ENCODE measurements at places on chromosomes 5 and 9. TPM values are rescaled to one million over a fixed set of nuclear protein-coding genes. Genes with fewer than 3 reads are reported as not detected.

Gene ADAMTSL1
- not detected for total RNA-seq

- no peak for DNase-seq
These were observed 339.0 kb upstream of the POU5F2 start for GRCh38 chr5:94080390-94080789.

Gene C5orf58
- total RNA-seq, result not detected

- no peak for DNase-seq
These were observed 208.6 kb downstream of the FBN2 start for GRCh38 chr5:128329386-128329939.

DNA sequence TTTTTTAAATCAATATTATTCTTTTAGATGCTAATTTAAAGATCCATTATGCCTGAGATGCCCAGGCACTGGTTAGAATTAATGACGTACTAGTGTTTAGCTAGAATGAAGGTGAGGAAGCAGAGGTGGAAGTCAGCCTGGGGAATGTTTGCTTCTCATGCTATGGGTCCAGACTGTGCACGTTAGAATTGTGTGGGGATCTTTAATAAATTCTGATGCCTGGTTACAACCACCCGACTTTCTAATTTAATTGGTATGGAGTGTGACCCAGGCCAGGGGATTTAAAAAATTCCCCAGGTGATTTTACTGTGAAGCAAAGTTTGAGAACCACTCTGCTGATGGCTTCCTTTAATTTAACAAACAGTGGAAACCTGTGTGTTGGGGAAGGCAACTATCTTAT lies 111.1 kb downstream of the DOCK2 start:
- no peak for DNase-seq

DNA sequence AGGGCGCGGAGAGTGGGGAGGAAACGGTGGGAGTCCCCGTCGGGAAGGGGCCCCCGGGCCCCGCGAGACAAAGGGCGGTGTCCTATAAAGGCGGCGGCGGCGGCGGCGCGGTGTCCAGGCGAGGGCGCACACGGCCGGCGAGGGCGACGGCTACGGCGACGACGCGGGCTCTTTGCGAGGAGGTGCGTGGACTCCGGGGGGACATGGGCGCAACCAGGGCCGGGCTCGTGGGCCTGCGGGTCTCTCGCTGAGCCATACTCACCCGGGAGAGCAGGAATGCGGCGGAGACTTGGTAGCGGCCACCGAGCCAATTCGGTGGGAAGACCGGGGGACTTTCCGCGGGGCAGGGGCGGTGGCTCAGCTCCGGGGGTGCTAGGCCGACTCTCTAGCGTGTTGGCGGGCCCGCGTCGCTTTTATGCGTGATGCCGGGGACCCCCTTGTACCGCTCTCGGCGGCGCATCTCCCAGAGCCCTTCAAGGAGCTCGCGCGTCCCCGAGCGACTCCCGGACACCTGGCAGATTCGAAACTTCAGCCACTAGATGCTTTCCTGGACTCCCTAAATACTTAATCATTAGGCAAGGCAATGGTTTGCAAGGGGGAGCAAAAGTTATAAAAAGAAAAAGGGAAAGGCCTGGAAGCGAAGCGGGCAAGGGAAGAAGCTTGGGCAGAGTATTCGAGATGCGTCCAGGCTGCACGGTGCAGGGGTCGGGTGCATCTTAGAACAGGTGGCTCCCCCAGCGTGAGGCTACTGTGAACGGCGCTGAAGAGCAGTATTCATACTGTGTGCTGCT lies 5.9 kb upstream of the TAL2 start:
- DNase-seq, result no peak

- DNase-seq, result peak; percentile 85
These were observed at the start of gene RIGI for GRCh38 chr9:32526041-32526706. Gene RIGI (minus strand): TSS chr9:32526196. CDS start chr9:32526166, 30 bp downstream.

Gene GRM6
- total RNA-seq, result not detected

Gene CSF1R
- 0.17 TPM for total RNA-seq

Gene PCDHA3
- not detected for total RNA-seq

Gene GAPT
- not detected for total RNA-seq

- no peak for DNase-seq
These were observed 22.4 kb downstream of the NMRK1 start for GRCh38 chr9:75065510-75065909.

Gene ANKDD1B
- total RNA-seq, result 0.84 TPM

Gene GBGT1
- 0.34 TPM for total RNA-seq

Gene LEAP2
- 1.2 TPM for total RNA-seq

DNA sequence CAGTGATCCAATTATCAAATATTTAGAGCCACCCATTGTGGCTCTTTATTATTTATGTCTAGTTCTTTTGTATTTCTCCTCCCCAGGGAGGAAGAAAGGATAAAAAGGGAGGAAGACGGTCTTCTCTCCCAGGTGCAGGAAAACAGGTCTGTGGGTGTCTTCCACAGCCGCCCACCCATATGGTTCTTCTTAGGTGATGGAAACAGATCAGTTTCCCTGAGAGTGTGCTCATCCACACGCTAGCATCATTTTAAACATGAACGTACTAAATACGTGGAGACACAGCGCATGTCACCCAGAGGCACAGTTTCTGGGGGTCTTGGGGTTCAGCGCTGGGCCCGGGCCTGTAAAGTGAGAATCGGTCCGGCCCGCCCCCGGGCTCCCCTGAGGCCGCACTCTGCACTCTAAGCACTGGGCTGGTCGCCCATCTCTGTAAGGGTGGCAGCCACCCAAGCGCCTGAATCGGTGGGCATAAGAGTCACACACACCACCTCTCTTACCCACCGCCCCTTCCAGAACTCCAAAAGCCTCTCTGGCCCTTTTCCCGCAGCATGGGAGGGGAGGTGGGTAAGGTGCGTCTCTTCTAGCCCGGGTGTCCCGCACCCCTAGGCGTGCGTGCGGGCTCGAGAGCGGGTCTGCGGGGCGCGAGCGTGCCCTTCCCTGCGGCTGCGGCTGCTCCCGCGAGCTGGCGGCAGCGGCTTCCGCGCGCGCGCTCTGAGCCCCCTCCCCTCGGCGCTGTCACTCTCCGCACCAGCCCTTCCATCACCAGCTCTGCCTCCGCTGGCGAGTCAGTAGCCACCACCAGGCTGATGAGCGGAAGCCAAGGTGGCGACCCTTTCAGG lies 1.3 kb downstream of the PTCH1 start:
- DNase-seq, result no peak

DNA sequence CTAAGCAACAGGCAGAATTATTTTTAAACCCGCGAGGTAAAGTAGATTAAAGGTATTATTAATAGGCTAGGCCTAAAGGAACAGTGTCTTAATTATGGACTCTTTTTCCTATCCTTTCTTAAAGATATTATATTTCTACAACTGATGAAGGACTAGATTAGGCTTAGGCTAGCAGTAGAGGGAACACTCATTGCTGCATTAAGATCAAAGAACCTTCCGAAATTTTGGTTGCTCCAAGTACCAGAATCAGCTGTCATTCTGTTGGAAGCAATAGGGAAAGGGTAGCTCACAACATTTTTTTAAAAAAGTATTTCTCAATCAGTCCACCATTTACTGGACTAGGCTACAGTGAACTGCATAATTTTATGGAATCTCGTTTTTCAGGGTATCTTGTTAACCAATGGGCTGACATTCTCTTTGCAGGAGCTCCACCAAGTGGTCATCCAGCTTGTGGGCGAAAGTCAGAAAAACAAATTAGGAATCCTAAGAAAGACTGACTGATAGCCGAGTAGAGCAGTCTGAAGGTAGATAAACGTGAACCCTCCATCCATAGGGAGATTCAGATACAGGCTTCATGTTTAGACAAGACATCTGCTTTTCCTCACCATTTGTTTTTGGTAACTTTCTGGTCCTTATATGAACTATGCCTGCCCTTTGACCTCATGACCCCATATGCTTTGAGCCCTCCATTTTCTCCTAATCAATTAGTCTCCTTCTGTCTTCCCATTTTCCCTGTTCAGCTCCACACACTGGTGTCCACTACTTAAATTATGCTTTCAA lies 103.6 kb upstream of the CHD1 start:
- DNase-seq, result peak; percentile 56

Gene RASGRF2
- total RNA-seq, result 0.05 TPM

Gene PDGFRB
- total RNA-seq, result 0.34 TPM

Gene FRMD3
- 0.89 TPM for total RNA-seq

DNA sequence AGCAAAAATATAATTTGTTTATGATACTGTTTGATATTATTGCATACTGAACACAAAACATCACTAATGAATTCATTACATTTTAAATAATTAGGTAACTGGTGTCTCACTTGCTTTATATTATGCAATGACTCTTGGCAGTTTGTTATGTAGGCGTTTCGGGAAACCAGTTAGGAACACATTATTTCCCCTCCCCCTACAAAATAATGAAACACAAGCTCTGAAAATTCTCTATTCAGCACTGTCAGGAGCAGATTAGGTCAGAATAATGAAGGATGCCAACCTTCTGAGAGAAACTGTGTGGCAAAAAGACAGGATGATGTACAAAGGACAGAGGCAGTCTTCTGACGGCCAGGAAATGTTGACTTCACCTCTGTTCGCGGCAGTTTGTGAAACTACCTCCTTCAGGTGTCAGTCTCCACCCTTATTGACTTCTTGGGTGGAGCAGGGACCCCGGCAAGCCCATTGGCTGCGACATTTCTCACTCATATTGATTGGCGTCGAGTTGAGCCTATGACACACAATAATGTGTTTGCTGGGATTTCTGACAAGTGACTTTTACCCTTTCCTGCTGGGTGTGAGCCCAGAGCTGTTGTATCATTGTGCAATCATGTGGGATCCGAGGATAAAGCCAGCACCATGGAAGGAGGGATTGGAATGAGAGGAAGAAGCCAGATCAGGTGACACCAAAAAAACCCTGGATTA lies 33.9 kb downstream of the SH3PXD2B start:
- peak; percentile 60 for DNase-seq

DNA sequence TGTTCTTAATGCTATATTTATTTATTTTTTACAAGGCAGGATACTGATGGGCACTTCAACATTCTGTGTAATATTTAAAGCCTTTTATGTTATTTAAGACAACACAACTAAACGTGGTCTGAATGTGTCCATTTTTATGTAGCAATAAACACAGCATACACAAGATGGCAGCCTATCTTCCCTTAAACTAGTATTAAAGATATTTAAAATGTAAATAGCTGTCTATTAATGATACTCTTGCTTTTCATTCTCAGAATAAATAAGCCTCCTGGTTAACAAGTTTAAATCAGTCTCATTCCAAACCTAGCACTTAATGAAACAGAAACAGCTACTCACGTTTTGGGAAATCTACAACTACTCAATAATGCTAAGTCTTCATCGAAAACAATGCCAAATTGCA lies 315.7 kb downstream of the MCTP1 start:
- DNase-seq, result peak; percentile 28

DNA sequence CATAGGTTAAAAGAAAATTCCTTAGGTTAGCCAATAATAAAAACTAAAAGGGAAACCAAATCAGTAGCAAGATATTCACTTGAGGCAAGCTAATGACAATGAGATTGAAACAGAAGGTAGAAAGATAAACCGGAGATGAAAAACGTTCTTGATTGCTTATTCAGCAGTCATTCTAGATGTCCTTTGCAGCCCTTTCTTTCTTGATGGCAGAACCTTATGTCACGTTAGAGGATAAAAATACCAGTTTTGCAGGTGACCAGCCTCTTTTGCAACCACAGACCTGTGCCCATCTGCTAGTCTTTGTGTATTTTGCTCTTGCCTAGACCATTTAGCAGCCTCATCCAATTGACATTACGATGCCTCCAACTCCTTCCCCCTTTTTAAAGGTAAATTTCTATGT lies 337.8 kb downstream of the DMAC1 start:
- no peak for DNase-seq

Gene ZNF484
- 7.2 TPM for total RNA-seq

DNA sequence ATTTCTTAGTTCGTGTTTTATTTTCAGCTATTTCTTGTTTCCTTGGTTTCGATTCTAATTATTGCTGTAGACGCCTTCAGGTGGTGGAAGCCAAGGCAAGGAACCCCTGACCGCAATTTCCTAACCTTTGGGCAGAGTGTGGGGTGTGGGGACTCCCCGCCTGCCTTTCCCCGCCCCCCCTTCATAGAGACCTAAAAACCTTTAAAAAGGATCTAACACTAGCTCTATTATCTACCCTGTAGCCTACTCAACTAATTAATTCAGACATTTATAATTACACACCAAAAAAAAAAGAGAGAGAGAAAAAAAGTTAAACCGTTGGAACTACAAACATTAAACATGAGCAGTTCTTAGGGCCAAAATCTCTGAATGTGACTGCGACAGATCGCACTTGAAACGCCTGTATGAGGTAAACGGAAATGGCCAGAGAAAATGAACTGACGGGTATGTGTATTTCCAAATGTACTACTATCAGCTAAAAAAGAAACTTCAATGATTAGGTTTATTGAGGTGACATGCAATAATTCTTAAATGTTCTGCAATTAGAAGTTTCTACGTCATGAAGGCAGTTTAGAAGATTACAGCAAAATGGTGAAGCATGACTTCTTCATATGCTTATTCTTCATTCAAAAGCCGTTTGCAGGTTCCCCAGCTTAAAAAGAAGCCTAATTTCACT lies 19.0 kb upstream of the FER start:
- DNase-seq, result no peak

DNA sequence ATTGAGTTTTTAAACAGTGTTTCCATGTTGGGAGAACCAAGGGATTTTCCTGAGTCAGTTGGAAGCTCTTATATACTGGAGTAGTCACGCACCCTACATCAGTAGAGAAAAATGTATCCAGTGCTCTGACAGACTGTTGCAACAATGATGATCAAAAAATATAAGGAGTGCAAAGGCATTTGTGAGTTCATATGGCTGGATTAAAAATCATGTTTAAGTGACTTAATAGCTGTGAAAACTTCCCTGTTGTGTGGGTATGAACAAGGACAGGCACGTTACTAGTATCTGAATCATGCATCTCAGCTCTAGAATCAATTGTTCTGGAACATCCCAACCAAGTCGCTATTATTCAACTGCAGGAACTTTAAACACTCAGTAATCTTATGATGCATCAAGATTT lies 229.7 kb downstream of the ROR2 start:
- DNase-seq, result no peak

DNA sequence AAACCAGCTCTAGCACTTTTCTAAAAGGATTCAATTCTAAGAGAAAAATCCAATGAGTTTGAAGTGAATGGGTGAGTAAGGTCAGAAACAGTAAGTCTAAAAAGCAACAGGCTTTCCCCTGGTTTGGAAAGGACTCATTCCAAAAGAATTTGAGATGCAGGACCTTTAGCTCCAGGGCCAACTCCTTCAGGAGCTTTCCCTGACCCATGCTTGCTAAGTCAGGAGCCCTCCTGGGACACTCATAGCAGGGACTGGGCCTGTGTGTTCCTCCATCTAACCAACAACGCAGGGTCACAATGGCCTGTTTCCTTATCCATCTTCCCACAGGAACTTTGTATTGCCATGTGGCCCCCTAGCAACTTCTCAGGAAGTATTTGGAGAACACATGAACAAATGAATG lies 198.8 kb downstream of the FRMD3 start:
- no peak for DNase-seq

GRCh38 chr9:129415942-129416651 lies 204.8 kb downstream of the C9orf50 start:
- no peak for DNase-seq

Gene RFESD
- 4.1 TPM for total RNA-seq

Gene FAM221B
- total RNA-seq, result not detected

Gene CARD9
- 1.2 TPM for total RNA-seq

DNA sequence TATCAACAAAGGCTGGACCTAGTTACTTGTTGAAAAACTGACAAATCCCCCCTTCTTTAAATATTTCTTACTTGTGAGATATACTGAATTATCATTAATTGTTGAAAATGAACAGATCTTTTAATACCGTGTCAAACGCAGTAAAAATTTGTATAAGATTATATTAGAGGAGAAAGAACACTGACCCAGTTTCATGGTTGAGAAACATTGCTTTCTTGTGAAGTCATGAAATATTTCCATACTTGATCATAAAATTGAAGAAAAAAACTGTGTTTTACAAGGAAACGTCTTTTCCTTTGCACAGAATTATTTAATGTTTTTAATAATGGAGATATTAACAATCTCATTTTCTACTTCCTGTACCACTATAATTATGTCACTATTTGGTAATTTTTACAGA lies 45.8 kb downstream of the MOCS2 start:
- no peak for DNase-seq

Gene IGIP
- 5.2 TPM for total RNA-seq
